ENCODE measurements at places on chromosomes 1 and 21.

DNA sequence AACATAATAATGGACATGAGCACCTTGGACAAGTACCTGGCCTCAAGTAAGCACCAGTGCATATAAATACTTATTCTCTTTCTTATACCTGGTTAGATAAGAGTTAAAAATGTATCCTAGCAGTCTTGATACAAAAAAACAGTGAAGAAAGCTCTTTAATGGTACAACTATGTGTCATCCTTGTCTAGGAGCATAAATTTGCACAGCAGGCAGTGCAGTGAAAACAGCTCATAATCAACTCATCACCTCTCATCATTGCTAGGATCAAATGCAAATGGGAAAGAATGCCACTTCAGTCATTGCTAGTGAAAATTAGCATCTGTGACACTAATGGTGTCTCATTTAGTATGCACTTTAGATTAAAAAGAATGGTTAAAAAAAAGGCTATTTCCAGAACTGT, 7.6 kb downstream of the SAMSN1 start:
- DNase-seq = no peak

DNA sequence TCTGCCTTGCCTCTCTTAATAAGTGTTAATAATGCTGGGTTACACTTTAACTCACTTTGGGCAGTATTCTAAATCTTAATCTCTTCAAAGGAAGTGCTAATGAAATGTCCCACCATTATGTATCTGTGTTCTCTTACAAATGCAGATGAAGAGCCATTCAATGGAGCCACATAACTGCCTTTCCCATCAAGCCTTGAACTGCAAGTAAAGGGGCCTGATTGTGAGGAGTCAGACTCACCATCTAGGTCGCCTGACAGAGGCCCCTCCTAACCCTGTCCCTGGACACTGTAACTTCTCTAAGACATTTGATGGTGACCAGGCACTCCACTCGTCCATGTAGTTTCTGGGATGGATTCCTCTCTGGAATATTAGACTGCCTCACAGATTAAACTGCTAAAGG, 329.4 kb downstream of the KIF26B start:
- DNase-seq = no peak

- DNase-seq = no peak
These were observed 7.3 kb upstream of the BARHL2 start for GRCh38 chr1:90724361-90724760.

- no peak for DNase-seq
These were observed 1678.9 kb downstream of the KCNT2 start for GRCh38 chr1:194929357-194929756.

- DNase-seq = no peak
These were observed at the start of gene LDLRAP1 for GRCh38 chr1:25543425-25544242. TSS of gene LDLRAP1 (plus strand) at chr1:25543606. CDS start at chr1:25543699, 93 bp downstream.

DNA sequence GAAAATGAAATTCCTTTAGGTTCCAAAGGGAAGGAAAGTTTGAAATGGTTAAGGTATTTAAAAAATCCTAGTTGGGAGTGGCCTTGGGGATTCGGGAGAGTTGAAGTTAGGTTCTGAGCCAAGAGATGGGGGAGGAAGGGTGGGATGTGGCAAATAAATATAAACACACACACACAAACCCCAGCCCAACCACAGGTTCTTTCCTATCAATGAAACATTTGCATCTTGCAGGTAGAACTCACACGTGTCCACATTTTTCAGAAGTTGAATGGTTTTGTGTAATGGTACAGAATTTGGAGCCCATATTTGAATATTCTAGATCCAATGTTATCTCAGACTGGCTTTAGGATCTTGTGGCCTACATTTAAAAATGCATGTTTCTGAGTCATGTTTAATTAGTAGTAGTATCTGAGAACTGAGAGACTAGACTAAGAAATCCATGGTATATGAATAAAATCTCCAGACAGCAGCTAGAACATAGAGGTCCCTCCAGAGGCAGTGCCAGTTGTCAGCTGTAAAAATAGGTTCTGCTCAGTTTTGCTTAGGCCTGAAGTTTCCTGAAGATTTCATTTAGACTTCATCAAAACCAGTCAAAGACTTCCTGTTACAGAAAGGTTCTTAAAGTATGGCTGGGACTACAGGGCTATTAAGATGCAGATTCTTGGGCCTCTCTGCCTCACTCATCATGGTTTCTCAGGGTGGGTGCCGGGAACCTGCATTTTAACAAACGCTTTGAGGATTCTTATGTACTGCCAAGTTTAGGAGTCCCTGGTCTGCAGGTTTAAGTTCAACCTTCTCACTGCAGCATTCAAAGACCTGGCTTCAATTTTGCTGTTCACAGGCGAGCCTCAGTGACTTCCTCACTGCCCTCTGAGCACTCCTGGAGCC, 21.3 kb downstream of the RUNX1 start:
- DNase-seq = no peak

DNA sequence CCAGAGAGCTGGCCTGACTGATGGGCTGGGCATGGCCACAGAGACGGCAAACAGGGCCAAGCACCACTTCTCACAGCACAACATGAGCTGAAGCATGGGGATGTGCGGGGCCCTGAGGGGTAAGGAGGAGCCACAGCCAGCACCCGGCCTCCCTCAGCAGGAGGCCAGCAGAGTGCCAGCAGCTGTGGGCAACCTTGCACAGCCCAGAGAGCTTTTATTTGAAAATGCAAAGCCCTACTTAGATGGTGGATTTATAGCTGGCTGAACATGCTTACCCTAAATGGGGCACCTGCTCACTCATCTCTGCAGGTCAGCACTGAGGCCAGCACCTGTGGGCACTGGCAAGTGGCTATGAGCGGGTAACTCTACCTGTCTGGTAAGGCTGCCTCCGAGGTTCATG, 44.1 kb downstream of the SLC66A1 start:
- no peak for DNase-seq

DNA sequence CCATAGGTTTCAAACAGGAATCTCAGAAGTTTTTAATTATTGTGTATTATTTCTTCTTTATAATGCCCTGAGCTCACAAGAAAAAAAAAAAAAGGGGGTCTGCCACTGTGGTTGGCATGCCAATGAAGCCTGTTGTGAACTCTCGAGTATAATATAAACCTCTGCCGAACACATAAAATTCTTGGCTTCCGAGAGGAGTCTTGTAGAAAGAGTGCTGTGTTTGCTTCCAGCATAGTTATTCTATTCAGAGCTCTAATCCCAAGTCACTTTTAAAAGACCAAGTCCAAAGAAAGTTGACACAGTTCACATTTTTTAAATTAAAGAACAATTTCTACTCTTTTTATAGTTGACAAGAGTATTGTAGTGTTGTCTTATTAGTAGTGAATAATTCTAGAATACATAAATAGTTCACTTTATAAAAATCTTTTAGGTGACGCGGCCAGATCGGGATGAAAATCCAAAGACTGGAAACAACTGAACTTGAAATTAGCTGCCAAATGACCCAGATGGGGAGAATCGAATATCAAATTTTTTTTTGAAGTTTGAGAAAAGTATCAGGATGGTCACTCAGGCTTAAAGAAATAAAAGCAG, 293.2 kb downstream of the DUSP10 start:
- DNase-seq = no peak
